Hepatocyte (in vitro differentiated cells): ENCODE measurements at places on chromosomes 5 and 9. TPM values are rescaled to one million over a fixed set of nuclear protein-coding genes. Genes with fewer than 3 reads are reported as not detected.

Gene RRAGA
- total RNA-seq: 63.8 and 84.2 TPM in 2 replicates

Gene RNF183
- total RNA-seq: 0.43 and 3.9 TPM in 2 replicates

Gene ADAMTS16
- total RNA-seq: 3.2 and 5.9 TPM in 2 replicates

Gene SLC44A1
- total RNA-seq: 62.9 and 64.9 TPM in 2 replicates

Gene SLC6A3
- total RNA-seq: not detected in 2 replicates

Gene PCDHB9
- total RNA-seq: 1.2 and 2.3 TPM in 2 replicates

Gene SLC46A2
- not detected in 2 replicates for total RNA-seq

Gene RALGDS
- total RNA-seq: 26.9 and 30.9 TPM in 2 replicates

DNA sequence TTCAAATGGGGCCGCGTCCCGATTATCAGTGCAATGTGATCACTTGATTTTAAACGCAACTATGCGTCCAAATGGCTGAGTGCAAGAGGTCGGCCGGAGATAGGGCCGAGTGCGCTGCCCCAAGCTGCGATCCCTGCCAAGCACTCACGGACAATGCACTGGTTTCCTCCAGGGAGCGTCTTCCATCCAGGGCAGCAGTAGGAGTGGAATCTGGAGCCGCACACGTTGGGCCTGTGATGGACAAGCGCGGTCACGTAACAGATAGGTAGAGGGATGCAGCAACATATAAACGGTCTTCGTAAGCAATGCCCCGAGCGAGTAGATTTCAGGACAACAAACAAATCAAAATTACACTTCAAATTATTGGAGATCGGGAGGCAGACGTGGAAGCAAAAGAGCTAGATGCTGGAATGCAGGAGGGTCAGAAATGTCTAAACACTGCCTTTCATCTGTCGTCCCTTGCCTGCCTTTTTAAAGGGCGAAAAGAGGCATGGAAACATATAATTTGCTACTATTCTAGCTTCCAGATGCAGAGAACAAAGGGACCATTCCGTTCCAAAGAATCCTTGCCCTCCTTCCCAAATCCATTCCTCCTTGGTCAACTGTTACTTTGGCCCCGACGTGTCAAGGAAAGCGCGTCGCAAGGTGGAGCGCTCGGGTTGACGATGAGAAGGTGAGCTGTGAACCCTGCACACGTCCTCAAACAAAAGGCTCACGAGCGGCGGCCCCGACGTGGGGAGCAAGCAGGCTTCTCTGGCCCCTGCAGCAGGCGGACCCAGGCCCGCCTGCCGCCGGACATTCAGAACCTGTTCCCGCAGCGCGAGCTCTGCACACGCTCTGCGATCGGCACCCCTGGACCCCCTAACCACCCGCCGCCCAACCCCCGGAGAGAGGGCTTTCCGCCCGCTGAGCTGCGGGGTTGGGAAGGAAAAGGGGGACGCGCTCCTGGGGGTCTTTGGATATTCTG is 1.5 kb downstream of the FBN2 start:
- peak overlapping the region; percentile 91 for H3K4me3 ChIP-seq
- peaks cover 14% of the 10 kb centered on the region for H3K27me3 ChIP-seq
- DNase-seq: peak; percentile 65
- no peaks in the 10 kb centered on the region for H3K36me3 ChIP-seq
- H3K27ac ChIP-seq: peak overlapping the region; percentile 83

GRCh38 chr5:168285696-168286095 is 5.7 kb upstream of the WWC1 start:
- no peak for DNase-seq
- H3K4me1 ChIP-seq: peaks cover 14% of the 10 kb centered on the region
- no peak overlapping the region for H3K4me3 ChIP-seq
- H3K27ac ChIP-seq: no peak overlapping the region

DNA sequence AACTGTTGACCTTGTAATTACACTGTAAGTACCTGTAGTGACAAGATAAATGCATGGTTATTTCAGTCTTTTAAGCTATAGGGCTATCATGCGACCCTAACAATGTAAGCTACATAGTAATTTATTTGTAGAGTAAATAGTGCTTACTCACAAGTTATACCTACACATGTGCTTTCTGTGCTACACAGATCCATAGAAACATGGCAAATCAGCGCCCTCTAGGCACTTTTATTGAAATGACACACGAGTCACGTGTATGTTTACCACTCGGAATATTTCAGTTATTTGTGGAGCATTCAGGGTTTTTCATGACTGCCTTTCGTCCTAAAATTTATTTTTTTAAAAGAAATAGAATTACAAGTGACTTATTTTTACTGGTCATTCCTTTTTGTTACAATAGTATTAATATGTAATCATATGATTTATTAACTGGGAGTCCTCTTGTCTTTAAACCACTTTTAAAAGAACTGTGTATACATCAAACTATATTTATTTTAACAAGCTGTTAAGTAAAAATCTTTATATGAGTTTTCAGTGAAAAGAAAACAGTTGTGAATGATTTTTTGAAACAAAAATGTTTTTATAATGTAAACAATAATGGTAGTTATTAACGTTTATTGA is 1242.3 kb upstream of the WWC1 start:
- peak; percentile 74 for DNase-seq
- H3K27ac ChIP-seq: no peak overlapping the region
- H3K36me3 ChIP-seq: no peaks in the 10 kb centered on the region

DNA sequence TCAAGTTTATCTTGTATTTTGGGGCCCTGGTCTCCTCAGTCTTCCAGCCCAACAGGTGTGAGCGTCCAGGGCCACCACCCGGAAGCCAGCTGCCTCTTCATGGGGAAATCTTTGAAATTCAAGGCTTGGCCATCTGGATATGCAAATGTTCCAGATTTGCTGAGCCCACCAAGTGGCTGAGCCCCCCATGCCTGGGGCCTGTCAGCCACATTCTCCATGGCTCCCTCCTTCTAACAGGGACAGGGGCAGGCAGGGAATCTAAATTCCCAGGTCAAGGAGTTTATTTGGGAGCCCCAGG is 14.2 kb upstream of the CXXC5 start:
- H3K27ac ChIP-seq: no peak overlapping the region
- H3K36me3 ChIP-seq: no peaks in the 10 kb centered on the region
- no peak for DNase-seq
- H3K4me1 ChIP-seq: peaks cover 30% of the 10 kb centered on the region
- H3K27me3 ChIP-seq: no peaks in the 10 kb centered on the region

- H3K4me3 ChIP-seq: no peak overlapping the region
- no peaks in the 10 kb centered on the region for H3K27me3 ChIP-seq
- H3K27ac ChIP-seq: no peak overlapping the region
- peaks cover 6% of the 10 kb centered on the region for H3K4me1 ChIP-seq
- peak; percentile 87 for DNase-seq
Observed at GRCh38 chr9:136485049-136486045, 2.5 kb upstream of the SEC16A start.

DNA sequence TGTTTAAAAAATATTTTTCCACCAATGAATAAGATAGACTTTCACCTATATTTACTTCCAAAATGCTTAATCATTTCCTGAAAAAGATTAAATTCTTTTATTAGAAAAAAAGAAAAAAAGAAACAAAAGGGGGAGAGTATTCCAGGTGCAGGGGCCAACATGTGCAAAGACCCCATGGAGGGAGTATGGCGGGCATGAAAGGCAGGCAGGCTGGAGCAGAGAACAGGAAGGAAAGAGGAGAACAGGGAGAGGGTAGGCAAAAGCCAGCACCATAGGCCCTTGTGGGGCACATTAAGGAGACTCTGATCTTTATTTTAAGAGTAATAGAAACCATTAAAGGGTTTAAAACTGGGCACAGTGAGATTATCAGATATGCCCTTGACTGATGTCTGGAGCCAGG is 16.5 kb upstream of the SAP30L start:
- H3K36me3 ChIP-seq: no peaks in the 10 kb centered on the region
- no peak for DNase-seq
- no peaks in the 10 kb centered on the region for H3K4me1 ChIP-seq
- H3K27ac ChIP-seq: no peak overlapping the region
- H3K27me3 ChIP-seq: no peaks in the 10 kb centered on the region

GRCh38 chr5:174319551-174319950 is 274.0 kb downstream of the NSG2 start:
- H3K27me3 ChIP-seq: peaks cover 13% of the 10 kb centered on the region
- no peak overlapping the region for H3K27ac ChIP-seq
- no peaks in the 10 kb centered on the region for H3K4me1 ChIP-seq
- DNase-seq: no peak
- H3K4me3 ChIP-seq: no peak overlapping the region
- no peaks in the 10 kb centered on the region for H3K36me3 ChIP-seq

DNA sequence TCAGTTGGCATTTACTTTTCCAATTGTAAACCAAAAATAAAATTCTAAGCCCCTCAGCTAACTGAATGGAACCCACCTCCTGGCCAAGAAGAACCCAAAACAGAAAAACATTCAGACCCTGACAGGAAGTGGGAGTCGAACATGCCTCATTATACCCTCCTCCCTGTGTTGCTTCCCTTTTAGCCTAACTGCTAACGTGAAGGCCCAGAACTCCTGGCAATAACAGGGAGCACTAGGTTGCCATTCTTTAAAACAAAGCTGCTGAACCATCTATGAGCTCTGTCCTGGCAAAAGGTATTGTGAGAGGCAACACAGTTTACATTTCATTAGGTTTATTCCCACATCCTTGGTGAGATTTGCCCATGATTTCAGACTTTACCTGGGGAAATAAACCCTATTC is 481.4 kb downstream of the CHSY3 start:
- H3K4me1 ChIP-seq: no peaks in the 10 kb centered on the region
- no peaks in the 10 kb centered on the region for H3K36me3 ChIP-seq
- no peak overlapping the region for H3K4me3 ChIP-seq
- H3K27ac ChIP-seq: no peak overlapping the region
- DNase-seq: no peak
- no peaks in the 10 kb centered on the region for H3K27me3 ChIP-seq

DNA sequence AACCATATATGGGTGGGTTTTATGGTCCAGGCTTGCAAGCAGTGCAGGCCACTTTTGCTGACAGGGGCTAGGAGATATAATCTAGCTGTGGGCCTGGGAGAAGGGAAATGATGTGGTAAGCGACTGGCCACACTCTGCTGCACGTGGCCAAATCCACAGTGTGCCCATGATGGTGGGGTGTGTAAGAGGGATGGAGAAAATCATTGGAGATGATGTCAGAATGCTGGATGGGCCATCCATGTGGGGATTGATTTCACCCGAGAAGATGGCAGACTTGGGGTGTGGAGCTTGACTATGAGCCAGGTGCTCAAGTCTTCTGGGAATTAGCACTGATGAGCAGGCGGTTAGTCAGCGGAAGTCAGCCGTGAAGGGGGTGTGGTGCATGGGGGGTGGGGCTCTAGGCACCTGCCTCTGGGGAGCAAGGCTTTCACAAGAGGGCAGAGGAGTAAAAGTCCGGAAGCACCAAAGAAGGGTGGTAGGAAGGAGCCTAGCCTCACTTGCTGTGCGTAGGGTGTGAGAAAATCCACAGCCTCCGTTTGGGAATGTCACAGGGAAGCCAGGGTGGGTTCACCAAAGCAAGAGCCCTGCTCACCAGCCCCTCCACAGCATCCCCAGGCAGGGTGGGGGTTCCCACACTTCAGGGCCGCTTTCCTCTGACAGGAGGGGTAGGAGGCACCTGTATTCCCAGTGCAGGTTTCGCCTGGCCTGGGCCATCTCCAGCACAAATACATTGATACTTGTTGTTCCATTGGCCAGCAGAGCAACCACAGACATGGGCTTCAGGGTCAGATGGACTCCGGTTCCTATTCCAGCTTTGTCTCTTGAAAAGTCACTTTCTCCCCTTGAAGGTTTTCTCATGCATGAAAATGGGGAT is 44.5 kb upstream of the ANGPTL2 start:
- no peak overlapping the region for H3K27ac ChIP-seq
- H3K36me3 ChIP-seq: no peaks in the 10 kb centered on the region
- H3K4me3 ChIP-seq: no peak overlapping the region

GRCh38 chr9:134475011-134475790 is 148.9 kb downstream of the RXRA start:
- peaks cover 3% of the 10 kb centered on the region for H3K4me1 ChIP-seq
- peak; percentile 87 for DNase-seq
- H3K4me3 ChIP-seq: no peak overlapping the region
- H3K27me3 ChIP-seq: no peaks in the 10 kb centered on the region
- H3K36me3 ChIP-seq: no peaks in the 10 kb centered on the region

GRCh38 chr9:20428976-20429375 is 193.3 kb downstream of the MLLT3 start:
- H3K4me1 ChIP-seq: peaks cover 4% of the 10 kb centered on the region
- H3K27ac ChIP-seq: no peak overlapping the region
- H3K36me3 ChIP-seq: no peaks in the 10 kb centered on the region
- no peak for DNase-seq

DNA sequence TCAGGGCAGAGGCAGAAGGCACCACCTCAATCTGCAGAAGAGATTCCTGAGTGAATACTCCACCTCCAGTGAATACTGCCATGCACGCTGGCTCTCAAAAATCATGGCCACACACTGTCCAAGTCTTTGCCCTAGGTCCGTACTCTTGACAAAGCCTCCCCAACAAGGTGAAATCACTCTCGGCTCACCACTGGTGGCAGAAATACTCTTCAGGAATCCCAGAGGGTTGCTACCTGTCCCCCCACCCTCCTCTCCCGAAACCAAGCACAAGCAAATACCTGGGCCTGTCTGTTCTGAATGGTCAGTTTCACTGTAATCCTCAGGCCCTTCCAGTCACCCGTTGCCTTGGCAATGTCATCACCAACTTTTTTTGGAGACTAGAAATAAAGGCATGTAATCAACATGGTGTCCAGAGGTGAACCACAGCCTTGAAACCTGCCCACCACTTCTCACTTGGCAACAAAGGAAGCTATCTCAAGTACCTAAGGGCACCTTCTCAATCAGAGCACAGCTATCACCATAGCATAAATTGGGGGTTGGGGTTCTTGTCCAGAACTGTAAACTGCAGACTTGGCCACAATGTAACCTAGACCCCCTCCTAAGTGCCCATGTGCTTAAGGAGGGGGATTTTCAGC is 1.8 kb downstream of the RPL12 start:
- H3K27me3 ChIP-seq: no peaks in the 10 kb centered on the region
- peak overlapping the region; percentile 97 for H3K27ac ChIP-seq
- H3K4me3 ChIP-seq: peak overlapping the region; percentile 97
- no peak for DNase-seq
- H3K36me3 ChIP-seq: no peaks in the 10 kb centered on the region
- peaks cover 22% of the 10 kb centered on the region for H3K4me1 ChIP-seq

DNA sequence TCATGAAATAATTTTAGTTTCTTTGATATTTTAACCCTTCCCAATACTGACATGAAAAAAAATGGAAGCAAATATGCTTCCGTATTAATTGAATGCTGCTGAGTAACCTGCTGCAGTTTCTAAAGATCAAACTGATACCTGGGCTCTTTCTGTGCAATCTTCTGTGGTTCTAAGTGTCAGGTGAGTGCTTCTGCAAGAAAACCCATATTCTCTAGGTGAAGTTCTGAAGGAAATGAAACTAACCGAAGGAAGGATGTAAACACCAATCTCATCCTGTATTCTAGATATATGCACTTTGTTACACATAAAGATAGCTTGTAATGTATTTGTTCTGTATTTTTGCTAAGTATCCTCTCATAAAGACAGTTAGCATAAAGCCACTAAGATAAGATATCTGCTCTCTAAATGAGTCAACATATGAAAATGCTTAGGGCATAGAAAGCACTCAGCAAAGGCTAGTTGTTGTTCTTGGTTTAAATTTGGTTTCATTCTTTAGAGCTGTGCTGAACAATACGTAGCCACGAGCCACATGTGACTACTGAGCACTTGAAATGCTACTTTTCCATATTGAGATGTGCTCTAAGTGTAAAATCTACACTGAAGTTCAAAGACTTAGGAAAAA is 52.0 kb downstream of the ITGA2 start:
- no peak overlapping the region for H3K4me3 ChIP-seq
- no peaks in the 10 kb centered on the region for H3K36me3 ChIP-seq
- H3K4me1 ChIP-seq: peaks cover 9% of the 10 kb centered on the region
- H3K27me3 ChIP-seq: no peaks in the 10 kb centered on the region
